ENCODE measurements at places on chromosomes 11 and 22.

- no peak for DNase-seq
Observed at GRCh38 chr11:31810779-31811647, at the start of gene PAX6. PAX6 (minus strand) TSS chr11:31811322; CDS start chr11:31806411, 4,911 bp downstream.

DNA sequence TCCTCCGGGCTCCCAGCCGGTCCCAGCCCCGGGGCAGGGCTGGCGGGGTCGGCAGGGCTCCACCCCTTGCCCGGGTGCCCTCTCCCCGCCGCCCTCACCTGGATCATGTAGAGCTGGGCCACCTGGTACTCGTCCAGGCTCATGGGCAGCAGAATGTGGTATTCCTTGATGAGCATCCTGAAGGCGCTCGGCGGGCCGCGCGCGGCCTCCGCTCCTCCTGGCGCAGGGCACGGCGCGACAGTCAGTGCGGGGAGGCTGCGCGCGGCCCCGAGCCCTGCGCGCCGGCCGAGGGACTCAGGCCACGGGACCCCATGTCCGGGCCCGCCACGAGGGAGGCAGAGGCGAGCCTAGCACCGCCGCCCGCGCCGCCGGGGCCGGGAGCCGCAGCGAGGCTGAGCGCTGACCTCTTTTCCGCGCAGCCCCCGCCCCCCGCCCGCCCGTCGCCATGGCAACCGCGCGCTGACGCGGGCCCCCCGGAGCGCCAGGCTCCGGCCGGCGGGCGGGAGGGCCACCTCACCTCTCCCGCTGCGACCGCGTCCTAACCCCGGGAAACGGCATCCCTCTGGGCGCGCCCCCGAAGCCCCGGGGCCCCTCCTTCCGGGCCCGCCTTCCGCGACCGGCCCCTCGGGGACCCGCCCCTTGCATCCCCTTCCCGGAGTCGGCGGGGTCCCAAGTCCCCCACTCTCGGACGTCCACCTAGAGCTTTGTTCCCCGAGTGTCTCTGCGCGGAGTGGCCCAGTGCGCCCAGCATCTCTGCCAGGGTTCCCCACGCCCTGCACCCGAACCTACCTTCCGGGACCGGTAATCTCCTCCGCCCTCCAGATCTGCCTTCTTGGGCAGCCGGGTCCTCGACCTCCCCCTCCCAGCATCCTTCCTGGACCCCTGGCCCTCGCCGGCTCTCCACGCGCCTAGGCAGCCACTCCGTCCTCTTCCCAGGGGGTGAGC is 886 bp downstream of the PITPNM1 start:
- no peak for DNase-seq

DNA sequence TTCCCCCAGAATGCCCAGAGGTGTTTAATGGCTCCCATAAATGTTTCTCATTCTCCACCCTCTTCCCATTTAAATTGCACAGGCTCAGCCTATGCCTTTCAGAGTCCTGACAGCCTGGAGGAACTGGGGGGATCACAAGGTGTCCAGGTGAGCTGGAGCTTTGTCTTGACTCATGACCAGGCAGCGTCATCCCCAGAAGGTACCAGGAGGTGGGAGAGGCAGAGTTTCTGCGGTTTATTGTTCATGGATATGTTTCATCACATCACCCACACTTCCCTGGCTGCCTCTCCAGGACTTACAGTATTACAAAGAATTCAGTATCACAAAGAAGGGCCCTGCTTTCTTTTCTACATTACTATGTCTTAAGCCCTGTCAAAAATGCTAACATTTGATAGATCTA is 103.2 kb upstream of the GALNT18 start:
- DNase-seq, result no peak

DNA sequence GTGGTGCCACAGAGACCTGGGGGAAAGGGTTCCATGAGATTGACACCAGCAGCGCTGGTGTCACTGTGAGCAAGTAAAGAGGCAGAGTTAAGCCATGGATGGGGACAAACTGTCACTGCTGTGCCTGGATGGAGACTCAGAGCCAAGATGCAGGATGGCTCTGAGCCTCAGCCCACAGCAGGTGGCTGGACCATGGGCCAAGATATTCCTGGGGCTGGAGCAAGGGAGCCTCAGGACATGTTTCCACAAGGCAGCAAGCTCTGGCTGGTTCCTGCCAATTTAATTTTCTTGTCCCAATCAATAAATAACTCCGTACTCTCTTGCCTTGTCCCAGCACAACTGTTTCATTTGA is 23.0 kb downstream of the MYO18B start:
- DNase-seq, result no peak

DNA sequence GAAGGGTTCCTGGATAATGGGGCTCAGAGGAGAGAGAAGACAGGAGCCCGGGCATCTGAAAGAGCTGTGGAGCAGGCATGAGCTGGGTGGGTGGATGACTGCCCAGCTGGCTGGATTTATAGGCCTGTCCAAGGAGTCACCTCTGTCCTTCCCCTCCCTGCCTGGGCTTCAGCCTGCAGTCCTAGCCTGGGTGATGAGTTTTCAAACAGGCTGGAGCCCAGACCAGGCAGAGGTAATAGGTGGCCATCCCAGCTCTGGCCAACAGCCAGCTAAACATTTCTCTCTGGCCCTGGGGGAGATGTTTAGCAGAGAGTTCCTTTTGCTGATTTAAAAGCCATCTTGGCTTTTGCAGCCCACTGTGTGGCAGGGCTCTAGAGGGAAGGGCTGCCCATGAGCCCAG is 5.4 kb downstream of the C11orf96 start:
- no peak for DNase-seq

GRCh38 chr11:69918938-69919650 is 99.9 kb upstream of the FGF3 start:
- no peak for DNase-seq

GRCh38 chr22:32340411-32340810 is 17.3 kb upstream of the RFPL3 start:
- DNase-seq, result no peak

- DNase-seq, result no peak
Observed at GRCh38 chr11:32034680-32035079, 56.2 kb upstream of the RCN1 start.

DNA sequence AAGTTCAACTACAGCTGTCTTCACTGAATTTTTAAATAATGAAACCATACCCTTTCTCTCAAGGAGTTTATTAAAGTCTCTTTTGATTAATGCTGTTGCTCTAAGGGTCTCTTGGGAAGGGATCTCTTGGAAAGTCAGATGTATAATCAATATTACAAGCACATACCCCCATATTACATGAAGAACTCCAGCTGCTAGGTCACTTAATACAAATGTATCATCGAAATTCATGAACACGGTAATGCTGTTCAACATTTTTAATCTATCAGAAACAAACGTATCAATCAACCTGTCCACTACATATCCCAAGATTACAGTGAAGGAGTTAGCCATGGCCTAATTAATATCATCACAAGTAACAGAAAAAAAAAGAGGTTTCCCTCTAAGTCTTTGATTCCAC is 383.2 kb upstream of the ARHGAP42 start:
- no peak for DNase-seq

DNA sequence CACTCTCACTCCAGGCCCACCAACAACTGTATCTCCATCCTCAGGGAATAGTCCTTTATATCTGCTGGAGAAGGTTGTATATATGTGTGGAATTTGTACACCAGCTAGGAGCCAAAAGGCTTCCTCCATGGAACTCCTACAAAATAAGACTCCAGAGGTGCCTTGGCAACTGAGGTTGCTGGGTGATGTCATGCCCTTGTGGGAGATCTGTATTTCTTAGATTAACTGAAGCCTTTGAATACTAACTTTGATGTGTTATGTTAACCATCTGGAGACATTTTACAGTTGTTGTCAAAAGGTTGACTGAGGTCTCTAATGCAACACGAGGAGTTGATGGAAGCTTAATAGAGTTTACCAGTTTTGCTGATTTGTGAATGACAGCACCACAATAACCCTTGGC is 139.5 kb upstream of the TTC12 start:
- DNase-seq, result no peak

DNA sequence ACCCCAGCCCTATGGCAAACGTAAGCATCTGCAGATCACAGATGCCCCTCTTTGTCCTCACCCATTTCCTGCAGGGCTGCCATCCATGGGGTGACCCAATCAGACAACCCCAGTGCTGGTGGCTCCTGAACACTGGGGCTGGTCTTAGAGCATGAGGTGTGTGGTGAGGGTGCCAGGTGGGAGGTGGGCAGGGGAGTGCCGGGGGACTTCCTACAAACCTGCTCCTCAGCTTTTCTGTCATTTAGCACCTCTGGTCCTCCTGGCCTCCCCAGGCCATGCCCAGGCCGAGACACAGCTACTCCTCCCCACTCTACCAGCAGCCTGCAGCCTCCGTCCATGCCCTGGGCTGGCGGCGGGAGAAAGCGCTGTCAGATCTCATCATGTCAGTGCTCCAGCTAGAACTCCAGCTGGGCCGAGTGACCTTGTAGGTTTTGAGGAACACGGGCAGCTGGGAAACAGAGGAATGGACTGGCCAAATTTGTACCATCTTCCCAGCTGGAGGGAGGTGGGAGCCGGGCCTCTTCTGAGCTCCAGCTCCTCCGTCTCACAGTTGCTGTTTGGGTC is 157.7 kb upstream of the NECTIN1 start:
- DNase-seq, result no peak

GRCh38 chr22:37896939-37897338 is 9.2 kb upstream of the MICALL1 start:
- DNase-seq, result no peak

DNA sequence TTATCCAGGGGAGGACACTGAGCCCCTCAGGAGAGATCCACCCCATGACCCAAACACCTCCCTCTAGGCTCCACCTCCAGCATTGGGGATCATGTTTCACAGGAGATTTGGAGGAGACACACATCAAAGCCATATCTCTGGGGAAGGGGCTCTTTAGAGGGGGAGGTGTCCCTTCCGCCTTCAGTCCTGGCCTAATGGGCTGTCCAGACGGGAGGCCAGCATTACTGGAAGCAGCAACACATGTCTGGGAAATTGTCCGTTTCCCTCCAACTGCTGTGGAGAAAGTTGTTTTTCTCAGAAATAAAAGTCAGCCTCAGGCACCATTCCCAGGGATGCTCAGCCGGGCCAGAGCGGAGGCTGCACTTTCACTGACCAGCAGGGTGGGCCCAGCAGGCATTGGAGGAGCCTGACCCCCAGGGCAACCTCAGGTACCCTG is 9.5 kb downstream of the CACNA1I start:
- DNase-seq, result no peak

GRCh38 chr22:32699686-32700085 is 101.8 kb upstream of the TIMP3 start:
- no peak for DNase-seq

- DNase-seq, result no peak
Observed at GRCh38 chr11:45644981-45645889, 20.2 kb downstream of the CHST1 start.

GRCh38 chr11:78339483-78339882 is 78.1 kb downstream of the GAB2 start:
- DNase-seq, result no peak

- DNase-seq, result no peak
Observed at GRCh38 chr22:41713004-41713403, 13.7 kb downstream of the MEI1 start.

GRCh38 chr11:86115542-86116385 is 46.9 kb upstream of the PICALM start:
- no peak for DNase-seq

GRCh38 chr11:85627332-85627997 is at the start of gene DLG2:
DLG2 (minus strand) TSS chr11:85627344.
- DNase-seq, result no peak

- no peak for DNase-seq
Observed at GRCh38 chr11:34425360-34425759, 13.4 kb upstream of the CAT start.

- no peak for DNase-seq
Observed at GRCh38 chr11:112831969-112832766, 129.1 kb upstream of the NCAM1 start.

- DNase-seq, result no peak
Observed at GRCh38 chr22:46619830-46620501, at the start of gene GRAMD4. GRAMD4 (plus strand) TSS chr22:46620386; CDS start chr22:46626800, 6,414 bp downstream.

GRCh38 chr11:128048121-128048520 is 539.2 kb downstream of the ETS1 start:
- no peak for DNase-seq
